ENCODE measurements at places on chromosomes 6 and 20. TPM values are rescaled to one million over a fixed set of nuclear protein-coding genes. Genes with fewer than 3 reads are reported as not detected.

DNA sequence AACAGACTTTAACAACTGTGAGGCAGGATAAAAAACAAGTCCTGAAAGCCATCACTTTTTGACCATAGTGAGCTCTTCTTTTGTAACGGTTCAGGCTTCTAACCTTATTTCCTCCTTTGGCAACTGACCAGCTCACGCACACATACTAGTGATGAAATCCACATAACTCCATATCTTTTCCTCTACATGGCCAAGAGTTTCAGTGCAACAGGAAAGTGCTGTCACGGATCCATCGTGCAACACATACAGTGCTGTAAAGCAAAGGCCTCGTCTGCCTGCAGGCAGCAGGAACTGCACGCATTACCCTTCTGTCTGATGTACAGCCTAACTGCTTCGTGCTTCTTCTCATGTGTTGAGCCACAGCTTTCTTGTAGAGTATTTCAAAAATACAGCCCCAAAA, 108.5 kb downstream of the EPM2A start:
- DNase-seq = no peak

GRCh38 chr6:134678436-134678889, 271.4 kb downstream of the ALDH8A1 start:
- no peak for DNase-seq

GRCh38 chr6:165967810-165968407, 199.7 kb downstream of the TBXT start:
- no peak for DNase-seq

SYCP2L gene
- total RNA-seq = 3.5 TPM

GRCh38 chr20:63036291-63036690, 29.5 kb upstream of the BHLHE23 start:
- no peak for DNase-seq

DNA sequence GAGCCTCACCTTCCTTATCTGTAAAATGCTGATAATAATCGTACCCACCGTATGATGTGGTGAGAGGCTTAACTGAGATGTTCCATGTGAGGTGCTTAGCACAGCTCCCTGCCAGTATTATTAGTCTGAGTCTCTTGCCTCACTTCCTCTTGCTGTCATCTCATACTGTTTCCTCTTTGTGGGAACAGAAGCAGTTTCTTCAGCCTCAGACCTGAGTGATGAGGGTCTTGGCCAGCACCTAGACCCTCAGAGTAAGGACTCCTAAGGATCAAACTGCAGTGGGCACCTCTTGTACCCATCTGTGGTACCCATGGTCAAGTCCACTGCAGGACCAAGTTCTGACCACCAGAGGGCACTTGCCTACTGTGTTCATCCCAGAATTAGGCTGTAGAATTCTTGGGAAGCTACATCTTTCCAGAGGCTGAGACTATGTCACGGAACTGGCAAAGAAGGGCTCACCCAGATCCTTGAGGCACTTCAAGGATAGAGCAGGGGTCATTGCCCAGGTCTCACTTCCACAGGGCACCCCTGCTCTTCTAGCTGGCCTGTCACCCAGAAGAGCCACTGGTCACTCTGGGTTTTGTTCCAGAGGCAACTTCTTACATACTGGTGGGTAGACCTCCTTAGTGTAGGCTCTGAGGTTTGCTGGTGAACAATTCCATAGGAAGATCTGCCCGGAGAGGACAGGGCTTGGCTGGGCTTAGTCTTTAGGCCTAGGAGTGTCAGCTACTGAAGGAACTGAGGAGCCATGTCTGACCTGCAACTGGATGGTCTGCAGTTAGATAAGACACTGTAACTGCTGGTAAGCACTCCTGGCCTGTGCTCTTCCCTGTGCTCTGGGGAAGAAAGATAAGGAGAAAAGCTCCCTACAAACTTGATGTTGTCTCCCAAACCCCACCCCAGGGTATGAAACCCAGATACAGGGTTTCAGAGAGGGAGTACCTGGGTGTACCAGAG, 20.6 kb upstream of the SGK2 start:
- DNase-seq = peak; percentile 68

ERVFRD-1 gene
- not detected for total RNA-seq

All from H9 (cell line).